ENCODE measurements at places on chromosomes 16 and 17. TPM values are rescaled to one million over a fixed set of nuclear protein-coding genes. Genes with fewer than 3 reads are reported as not detected.
A peak's percentile ranks its signal among the peaks of the same experiment; 100 is the strongest.

DNA sequence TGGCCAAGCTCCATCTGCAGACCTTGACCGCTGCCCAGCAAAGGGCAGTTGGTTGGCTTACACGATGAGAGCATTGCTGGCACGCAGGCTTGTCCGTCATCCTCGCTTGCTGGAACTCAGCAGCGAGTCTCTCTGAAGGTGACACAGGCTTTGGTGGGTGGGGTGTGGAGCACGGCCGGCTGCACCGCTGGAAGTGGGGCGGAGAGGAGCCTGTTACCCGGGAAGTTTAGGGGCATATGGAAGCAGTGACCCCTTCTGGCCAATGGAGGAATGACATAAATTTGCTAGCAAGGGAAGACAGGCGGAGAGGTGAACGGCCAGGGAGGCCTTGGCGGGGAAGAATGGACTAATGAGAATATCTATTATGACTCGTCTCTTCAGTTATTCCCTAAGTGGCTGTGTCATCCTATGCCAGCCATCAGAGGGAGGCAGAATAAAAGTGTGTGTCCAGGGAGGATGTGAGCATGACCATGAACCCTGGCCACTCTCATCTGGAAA is 65.9 kb upstream of the SDK2 start:
- no peak for DNase-seq

DNA sequence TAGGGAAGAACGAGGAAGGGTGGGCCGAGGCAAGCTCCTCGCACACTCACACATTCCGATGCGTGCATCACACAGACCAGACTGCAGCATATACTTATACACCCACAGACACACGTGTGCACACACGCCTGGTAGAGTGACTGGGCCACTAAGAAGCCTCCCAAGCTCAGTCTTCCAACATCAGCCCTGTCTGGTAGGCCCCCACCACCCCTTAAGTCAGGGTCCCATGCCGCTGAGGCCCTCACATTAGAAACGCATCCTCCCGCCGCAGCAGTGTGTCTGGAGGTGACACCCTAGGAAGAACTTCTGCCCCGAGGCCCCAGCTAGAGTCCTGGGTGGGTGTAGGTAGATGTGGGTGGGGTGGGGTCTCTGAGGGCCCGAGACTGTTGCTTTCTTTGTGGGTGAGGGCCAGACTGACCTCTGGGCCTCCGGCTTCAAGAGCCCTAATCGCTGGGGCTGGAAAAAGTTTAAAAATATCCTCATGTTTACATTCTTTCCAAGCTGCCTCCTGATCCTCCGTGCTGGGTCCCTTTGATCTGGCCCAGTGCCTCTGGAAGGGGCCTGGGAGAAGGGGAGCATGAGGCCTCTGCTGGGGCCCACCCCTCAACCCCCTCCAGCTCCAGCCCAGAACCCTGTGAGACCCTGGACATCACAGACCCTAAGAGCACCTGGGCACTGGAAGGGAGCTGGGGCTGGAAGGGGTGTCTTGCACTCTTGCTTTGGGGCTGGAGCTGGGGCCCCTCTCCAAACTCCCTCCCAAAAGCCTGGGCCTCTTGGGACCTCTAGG is 13.6 kb downstream of the CDH16 start:
- no peak for DNase-seq

- no peak for DNase-seq
These were observed 91.4 kb downstream of the GRIN2A start for GRCh38 chr16:10090816-10091215.

- no peak for DNase-seq
These were observed 4.8 kb downstream of the MSI2 start for GRCh38 chr17:57261084-57261461.

DNA sequence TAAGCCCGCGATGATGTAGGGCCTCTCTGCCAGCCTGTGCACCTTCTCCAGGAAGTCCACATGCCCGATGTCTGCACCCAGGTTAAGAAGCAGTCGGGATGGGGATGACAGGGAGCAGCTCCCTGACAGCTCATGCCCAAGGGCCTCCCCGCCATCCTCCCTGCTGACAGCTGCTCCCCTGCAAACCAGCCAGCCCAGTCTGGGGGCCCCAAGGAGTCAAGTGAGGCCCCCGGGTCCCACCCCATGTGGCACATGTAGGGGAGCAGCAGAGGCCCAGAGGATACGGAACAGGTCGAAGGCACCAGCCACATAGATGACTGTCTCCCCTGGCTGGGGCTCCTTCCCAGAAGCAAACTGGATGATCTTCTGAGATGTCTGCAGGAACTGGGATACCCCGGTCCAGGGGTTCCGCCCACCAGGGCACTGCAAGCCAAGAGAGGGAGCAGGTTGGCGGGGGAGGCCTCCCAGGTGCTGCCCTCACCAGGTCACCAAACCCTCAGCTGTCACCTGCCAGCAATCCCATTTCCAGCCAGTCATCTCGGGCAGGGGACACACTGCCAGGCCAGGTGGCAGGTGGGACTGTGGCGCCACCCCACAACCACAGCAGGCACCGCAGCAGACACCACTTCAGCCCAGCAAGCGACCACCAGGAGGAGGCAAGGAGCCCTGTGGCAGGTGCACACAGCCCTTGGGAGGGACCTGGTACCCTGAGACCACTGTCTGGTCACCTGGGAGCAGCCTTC is 4.6 kb downstream of the PCYT2 start:
- no peak for DNase-seq

DNA sequence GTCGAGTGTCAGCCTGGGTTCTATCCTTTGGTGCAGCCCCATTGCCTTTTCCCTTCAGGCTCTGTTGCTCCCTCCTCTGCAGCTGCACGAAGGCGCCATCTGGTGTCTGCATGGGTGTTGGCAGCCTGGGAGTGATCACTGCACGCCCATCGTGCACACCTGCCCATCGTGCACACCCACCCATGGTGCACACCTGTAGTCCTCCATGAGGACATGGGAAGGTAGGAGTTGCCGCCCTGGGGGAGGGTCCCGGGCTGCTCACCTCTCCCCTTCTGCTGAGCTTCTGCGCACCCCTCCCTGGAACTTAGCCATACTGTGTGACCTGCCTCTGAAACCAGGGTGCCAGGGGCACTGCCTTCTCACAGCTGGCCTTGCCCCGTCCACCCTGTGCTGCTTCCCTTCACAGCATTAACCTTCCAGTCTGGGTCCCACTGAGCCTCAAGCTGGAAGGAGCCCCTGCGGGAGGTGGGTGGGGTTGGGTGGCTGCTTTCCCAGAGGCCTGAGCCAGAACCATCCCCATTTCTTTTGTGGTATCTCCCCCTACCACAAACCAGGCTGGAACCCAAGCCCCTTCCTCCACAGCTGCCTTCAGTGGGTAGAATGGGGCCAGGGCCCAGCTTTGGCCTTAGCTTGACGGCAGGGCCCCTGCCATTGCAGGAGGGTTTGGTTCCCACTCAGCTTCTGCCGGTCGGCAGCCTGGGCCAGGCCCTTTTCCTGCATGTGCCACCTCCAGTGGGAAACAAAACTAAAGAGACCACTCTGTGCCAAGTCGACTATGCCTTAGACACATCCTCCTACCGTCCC is 2.9 kb downstream of the CTRL start:
- DNase-seq = peak; percentile 84

COPZ2 gene
- 12.3 TPM for total RNA-seq

KCNH6 gene
- not detected for total RNA-seq

MYH11 gene
- total RNA-seq = 54.8 TPM

CD300E gene
- not detected for total RNA-seq

Data from suprapubic skin (tissue), 4 donors.